ENCODE measurements at places on chromosomes 4 and X. TPM values are rescaled to one million over a fixed set of nuclear protein-coding genes. Genes with fewer than 3 reads are reported as not detected.

NOX1 gene
- not detected for total RNA-seq

NLGN4X gene
- total RNA-seq = not detected

TAF7L gene
- 1.9 TPM for total RNA-seq

ADGRG4 gene
- not detected for total RNA-seq

GAB1 gene
- total RNA-seq = 12.5 TPM

MAP7D3 gene
- total RNA-seq = 16.4 TPM

ASB12 gene
- total RNA-seq = not detected

NPFFR2 gene
- not detected for total RNA-seq

CORIN gene
- 1.00 TPM for total RNA-seq

HMGN5 gene
- 1.7 TPM for total RNA-seq

HTN1 gene
- total RNA-seq = not detected

FMR1NB gene
- total RNA-seq = not detected

PPBP gene
- total RNA-seq = not detected

MED12 gene
- 15.6 TPM for total RNA-seq

NEXMIF gene
- under 0.01 TPM for total RNA-seq

SPOCK3 gene
- total RNA-seq = 1.7 TPM

CCDC120 gene
- total RNA-seq = 0.11 TPM

ADAM29 gene
- not detected for total RNA-seq

RAB40A gene
- under 0.01 TPM for total RNA-seq

PLP1 gene
- under 0.01 TPM for total RNA-seq

LRRC66 gene
- 0.33 TPM for total RNA-seq

TTC29 gene
- 0.66 TPM for total RNA-seq

GLUD2 gene
- 2.0 TPM for total RNA-seq

ABHD18 gene
- total RNA-seq = 6.4 TPM

CXCL8 gene
- 6.3 TPM for total RNA-seq

CTAG2 gene
- total RNA-seq = not detected

ZFP42 gene
- total RNA-seq = not detected

MID1 gene
- total RNA-seq = 12.8 TPM

AR gene
- total RNA-seq = 16.6 TPM

POF1B gene
- total RNA-seq = not detected

RADX gene
- 5.4 TPM for total RNA-seq
